Breast epithelium (tissue), 4 donors: ENCODE measurements at places on chromosomes 3 and 15. TPM values are rescaled to one million over a fixed set of nuclear protein-coding genes. Genes with fewer than 3 reads are reported as not detected.

- DNase-seq = no peak
Measured at GRCh38 chr3:58661836-58662420, 4.6 kb downstream of the FAM3D start.

- DNase-seq = no peak
Measured at GRCh38 chr3:149382101-149382467, 4.6 kb upstream of the TM4SF1 start.

Gene UTS2B
- total RNA-seq = not detected

GRCh38 chr3:115085197-115085865 lies 61.8 kb downstream of the ZBTB20 start:
- DNase-seq = no peak

DNA sequence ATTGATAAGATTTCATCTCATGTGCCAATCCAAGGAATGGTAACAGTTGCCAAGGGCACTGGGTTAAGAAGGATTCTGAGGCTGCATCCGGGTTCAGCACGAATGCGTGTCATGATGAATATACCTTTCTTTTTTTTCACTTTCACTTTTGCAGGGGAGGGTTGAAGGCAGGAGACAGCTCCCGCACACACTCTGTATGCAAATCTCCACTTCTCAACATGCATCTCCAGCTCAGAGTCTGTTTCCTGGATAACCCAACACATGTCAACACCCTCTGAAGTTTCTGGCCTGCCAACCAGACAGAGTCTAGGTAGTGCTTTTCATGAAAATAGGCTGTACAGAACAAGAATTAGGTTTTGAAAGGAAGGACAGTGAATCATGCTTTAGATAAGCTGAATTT lies 21.6 kb downstream of the B4GALT4 start:
- DNase-seq = no peak

Gene FGF7
- total RNA-seq = 33.7 TPM
